Ovary (tissue), 10 donors: ENCODE measurements at places on chromosomes 11 and 22.

- no peak for DNase-seq
These were observed 361.8 kb upstream of the LUZP2 start for GRCh38 chr11:24134879-24135589.

DNA sequence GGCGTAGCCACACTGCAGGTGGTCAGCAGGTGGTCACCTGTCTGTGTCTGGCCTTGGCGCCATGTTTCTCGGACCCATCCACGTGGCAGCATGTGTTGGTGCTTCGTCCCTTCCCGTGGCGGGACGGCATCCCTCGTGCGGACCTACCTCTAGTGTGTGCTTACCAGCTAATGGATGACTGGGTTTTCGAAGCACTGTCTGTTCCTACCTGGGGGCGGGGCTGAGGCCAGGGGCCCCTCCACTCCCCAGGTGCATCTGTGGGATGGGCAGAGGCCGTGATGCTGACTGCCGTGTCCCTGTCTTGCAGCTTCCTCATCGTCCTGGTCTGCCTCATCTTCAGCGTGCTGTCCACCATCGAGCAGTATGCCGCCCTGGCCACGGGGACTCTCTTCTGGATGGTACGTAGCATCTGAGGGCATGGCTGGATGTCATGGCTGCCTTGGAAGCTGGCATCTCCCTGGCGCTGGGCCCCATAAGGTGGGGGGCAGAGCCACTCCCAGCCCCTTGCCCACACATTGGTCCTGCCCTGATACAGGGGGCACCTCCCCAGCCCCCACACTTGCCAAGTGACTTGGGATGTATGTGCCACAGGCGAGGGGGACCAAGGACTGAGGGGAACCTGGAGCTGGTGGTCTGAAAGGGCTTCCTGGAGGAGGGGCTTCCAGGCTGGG lies 82.9 kb downstream of the KCNQ1 start:
- peak; percentile 17 for DNase-seq

- peak; percentile 43 for DNase-seq
These were observed 4.1 kb upstream of the SAC3D1 start for GRCh38 chr11:65036931-65037330.

GRCh38 chr11:7583248-7583647 lies 69.4 kb downstream of the PPFIBP2 start:
- DNase-seq: no peak

DNA sequence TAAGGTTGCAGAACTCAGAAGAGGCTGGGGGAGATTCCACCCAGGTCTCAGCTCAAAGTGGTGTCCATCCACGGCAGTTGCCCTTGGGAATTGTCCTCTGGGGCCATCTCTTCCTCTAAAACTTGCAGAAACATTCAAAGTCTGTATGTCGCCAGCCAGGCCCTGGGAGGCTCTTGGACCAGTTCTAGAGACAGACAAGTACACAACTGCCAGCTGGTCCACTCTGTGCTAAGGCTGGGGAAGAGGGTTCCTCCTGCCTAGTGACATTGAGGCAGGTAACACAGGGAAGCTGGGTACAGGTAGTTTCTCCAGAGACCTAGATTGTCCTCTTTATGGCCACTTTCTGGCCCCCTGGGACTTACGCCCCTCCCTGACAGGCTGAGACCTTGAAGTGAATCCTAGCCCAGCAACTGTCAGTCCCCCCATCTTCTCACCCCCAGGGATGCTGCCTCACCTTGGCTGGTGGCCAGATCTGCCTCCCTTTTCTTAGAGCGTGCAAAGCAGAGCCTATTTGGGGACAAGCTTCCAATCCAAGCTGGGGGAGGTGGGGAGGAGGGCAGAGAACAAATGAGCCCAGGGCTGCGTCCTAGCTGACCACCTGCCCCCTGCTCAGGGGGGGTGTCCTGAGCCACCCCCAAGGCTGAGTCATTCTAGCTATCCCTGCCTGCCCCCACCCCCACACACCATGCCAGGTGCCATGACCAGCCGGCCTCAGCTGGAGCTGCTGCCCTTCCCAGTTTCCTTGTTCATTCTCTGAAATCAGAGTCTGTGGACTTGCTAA lies 8.4 kb downstream of the FAM83F start:
- DNase-seq: no peak

- DNase-seq: no peak
These were observed 595.0 kb downstream of the TBC1D22A start for GRCh38 chr22:47357493-47357892.

GRCh38 chr11:95487938-95488337 lies 256.9 kb upstream of the SESN3 start:
- no peak for DNase-seq

GRCh38 chr22:47052236-47053012 lies 290.0 kb downstream of the TBC1D22A start:
- DNase-seq: no peak
